ENCODE measurements at places on chromosomes 3 and 15.

DNA sequence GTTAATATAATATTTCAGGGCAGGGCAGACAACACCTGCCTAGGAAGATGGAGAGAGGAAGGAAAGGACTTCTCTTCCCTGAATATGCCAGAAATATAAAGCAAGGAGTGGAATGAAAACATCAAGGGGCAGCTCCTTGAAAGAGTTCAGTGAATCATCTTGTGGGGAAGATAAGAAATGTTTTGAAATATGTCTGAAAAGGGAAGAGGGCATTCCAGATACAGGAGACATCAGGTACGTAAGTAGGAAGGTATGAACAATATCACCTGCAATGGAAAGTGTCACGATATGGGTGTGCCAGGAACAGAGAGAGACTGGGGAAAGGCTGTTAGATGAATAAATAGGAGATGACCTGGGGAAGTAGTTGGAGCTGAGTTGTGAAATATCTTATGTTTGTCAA is 75.8 kb upstream of the WDR72 start:
- DNase-seq = no peak

DNA sequence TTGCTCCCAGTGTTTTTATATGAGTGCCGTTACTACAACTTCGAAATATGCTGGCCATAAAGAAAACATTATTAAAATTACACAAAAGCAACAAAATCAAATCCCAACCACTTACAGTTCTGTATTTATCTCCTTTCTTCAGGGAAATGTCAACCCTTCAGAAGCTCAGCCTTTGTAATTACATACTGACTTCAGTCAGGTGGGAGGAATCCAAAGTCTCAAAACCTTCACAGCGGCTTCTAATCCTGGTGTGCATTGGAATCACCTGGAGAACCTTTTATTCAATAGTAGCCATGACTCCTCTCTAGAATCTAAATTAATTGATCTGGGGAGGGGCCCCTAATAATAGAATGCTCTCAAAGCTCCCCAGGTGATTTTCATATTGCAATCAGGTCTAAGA is 463.7 kb upstream of the ARHGEF26 start:
- no peak for DNase-seq

DNA sequence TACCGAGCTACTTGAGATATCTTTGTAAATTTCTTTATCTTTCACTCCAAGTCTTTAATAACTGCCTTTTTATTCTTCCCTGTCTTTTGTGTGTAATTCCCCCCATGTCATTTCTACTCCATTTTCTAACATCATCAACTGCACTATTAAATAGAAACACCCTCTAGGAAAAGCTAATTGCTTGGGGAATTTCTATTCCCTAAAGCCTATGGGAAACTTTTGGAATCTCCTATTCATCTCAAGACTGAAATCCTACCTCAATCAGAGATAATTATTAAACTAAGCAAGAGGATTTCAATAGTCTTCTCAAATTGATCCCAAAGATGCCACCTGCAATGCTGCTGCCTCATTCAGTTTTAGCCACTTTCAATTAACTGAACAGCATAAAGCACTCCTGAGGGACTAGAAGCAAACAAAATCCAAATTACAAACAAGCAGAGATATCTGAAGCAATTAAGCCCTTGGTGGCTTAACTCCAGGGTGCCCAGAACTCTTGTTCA is 598.7 kb downstream of the IGSF11 start:
- DNase-seq = no peak

DNA sequence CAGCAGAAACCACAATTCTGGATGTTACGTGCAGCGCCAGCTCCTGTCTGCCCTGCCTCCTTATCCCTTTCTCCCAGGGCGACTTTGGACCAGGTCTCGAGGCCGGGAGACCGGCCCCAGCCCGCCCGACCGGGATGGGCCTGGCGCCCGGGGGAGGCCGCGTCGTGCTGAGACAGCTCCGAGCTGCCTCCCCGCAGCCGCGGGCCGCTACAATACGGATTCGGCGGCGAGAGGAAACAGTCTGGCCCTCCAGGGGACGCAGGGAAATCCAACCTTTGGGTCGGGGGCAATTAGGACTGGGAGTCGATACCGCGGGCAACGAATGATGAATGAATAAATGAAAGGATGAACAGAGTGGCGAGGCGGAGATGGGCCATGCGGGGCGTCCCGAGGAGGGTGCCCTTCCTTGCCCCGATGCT is 537 bp downstream of the GRAMD2A start:
- DNase-seq = no peak

DNA sequence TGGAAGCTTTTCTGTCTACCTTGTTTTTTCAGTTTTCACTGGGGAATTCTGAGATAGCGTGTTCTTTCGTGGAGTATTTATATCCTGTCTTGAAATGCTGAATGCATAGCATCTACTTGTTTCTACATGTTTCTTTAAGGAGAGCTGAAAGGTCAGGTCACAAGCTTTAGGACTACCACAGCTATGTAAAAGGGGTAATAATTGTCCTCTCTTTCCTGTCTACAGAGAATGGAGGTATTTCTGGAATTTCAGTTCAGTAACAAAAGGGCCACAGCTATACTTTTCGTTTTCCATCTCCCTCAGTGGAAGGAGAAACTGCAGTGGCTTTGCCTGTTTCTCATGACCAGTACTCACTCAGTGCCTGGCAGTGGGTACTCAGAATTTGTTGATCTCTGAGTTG is 4.7 kb downstream of the INAFM2 start:
- DNase-seq = no peak

GRCh38 chr3:171636666-171637065 is 173.6 kb downstream of the PLD1 start:
- no peak for DNase-seq

- DNase-seq = no peak
Measured at GRCh38 chr3:179247289-179248015, 3.5 kb downstream of the KCNMB3 start.

GRCh38 chr3:64332459-64333350 is 107.4 kb upstream of the PRICKLE2 start:
- no peak for DNase-seq

- DNase-seq = no peak
Measured at GRCh38 chr3:153042088-153042487, 119.9 kb upstream of the RAP2B start.

DNA sequence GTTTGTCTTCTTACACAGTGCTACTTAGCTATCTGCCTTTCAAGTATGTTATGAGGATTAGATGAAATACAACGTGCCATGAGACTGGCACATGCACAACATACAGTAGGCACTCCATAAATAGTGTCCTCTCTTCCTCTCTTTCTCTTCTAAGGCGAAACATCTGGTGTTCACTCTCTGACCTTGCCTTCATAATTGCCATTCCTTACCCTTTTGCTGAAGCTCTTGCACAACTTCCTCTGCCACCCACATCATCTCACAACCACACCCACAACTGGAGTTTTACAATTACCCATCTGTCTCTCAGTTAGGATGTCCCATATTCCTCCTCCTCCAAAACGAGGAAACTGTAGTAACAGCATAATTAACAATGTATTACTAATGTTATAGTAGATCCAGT is 26.4 kb upstream of the ACP3 start:
- DNase-seq = no peak

Measured in amygdala (tissue), 56 donors.